Fibroblast of lung (primary cell): ENCODE measurements at places on chromosomes 5 and 9.

GRCh38 chr5:17860660-17861315 is 226.5 kb downstream of the TAF11L14 start:
- H3K27ac ChIP-seq, result no peak overlapping the region
- DNase-seq, result peak; percentile 4
- no peaks in the 10 kb centered on the region for H3K4me1 ChIP-seq
- no peaks in the 10 kb centered on the region for H3K27me3 ChIP-seq

GRCh38 chr5:2752821-2753439 is 1.5 kb upstream of the IRX2 start:
- H3K4me3 ChIP-seq, result no peak overlapping the region
- no peak for DNase-seq
- H3K27me3 ChIP-seq, result no peaks in the 10 kb centered on the region
- H3K27ac ChIP-seq, result no peak overlapping the region

- H3K27me3 ChIP-seq, result no peaks in the 10 kb centered on the region
- no peak overlapping the region for H3K4me3 ChIP-seq
- H3K27ac ChIP-seq, result no peak overlapping the region
- H3K36me3 ChIP-seq, result no peaks in the 10 kb centered on the region
- DNase-seq, result no peak
- H3K4me1 ChIP-seq, result no peaks in the 10 kb centered on the region
Observed at GRCh38 chr9:78663369-78663768, 366.4 kb downstream of the PSAT1 start.

DNA sequence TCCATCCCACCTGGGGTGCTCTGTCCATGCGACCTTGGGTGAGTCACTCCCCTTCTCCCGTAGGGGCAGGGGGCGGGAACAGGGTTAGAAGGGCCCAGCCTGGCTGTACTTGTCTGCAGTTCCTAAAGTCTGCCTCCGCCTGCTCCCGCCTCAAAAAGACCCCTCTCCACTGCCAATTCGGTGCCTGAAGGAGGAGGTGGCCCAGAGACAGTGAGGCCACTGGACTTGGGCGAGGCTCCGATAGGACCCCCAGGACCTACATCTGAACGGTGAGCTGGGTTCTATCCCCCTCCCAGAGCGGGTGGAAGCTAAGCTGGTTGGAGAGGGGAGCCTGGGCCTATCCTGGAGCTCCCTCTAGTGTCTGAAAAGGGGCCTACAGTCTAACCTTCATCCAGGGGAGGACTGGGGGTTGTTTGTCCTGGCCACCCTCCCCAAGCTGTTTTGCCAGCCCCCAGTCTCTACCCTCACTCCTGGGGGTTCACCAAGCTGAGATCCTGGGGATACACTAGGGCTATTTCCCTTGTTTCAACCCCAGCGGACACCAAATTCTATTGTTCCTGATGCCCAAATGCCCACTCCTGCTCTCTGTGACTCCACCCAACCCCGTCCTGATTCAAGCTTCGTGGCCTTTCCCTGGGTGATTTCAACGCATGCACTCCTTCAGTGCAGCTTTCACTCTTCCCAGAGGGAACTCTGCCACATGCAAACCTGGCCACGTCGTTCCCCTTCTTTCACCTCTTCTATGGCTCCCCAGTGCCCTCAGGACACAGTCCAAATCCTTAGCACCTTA is 6.1 kb upstream of the CRB2 start:
- no peak overlapping the region for H3K4me3 ChIP-seq
- DNase-seq, result peak; percentile 28
- H3K27me3 ChIP-seq, result no peaks in the 10 kb centered on the region

GRCh38 chr5:150774145-150774544 is 4.4 kb upstream of the SMIM3 start:
- no peaks in the 10 kb centered on the region for H3K27me3 ChIP-seq
- peaks cover 2% of the 10 kb centered on the region for H3K4me1 ChIP-seq
- H3K27ac ChIP-seq, result no peak overlapping the region
- DNase-seq, result peak; percentile 89
- H3K36me3 ChIP-seq, result no peaks in the 10 kb centered on the region

DNA sequence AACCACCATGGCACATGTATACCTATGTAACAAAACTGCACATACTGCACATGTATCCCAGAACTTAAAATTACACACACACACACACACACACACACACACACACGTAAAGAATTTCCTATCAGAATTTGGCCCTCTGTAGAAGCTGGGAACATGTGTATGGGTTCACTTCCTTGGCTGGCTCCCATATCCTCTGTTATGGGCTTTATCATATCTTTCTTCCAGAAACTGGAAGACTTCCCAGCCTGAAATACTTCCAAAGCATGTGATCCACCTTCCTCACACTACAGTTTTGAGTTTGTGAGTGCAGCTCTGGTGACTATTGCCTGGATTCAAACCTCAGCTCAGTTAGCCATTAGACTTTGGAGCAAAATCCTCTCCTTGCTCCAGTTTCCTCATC is 78.6 kb upstream of the GDNF start:
- H3K36me3 ChIP-seq, result no peaks in the 10 kb centered on the region
- H3K4me3 ChIP-seq, result no peak overlapping the region
- H3K27ac ChIP-seq, result no peak overlapping the region

DNA sequence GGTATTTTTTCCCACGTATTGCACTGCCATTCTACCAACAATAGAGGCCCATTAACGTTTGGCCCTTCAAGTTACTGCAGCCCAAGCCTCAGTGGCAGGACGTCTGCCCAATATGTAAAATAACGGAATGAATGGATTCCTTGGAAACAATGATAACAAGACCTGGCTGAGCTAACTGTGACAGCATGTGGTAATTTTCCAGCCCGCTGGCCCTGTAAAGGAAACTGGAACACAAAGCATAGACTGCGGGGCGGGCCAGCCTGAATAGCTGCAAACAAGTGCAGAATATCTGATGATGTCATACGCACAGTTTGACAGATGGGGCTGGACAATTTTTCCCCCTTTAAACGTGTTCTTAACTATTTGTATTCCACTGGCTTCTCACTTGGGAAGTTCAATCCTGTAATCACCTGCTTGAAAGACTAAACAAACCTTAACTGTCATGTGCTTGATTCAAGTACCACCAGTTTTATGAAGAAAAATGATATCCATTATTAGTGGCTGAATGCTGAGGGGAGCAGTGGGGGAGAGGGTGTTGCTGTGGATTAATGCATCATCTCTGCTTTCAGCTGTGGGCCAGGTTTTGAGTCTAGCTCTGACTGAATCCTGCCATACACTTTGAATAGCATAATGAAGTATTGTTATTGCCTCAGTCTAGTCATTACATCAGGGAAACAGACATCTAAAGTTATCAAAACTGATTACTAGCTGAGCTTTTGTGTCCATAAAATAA is 323.9 kb downstream of the TMEM161B start:
- no peaks in the 10 kb centered on the region for H3K4me1 ChIP-seq
- no peaks in the 10 kb centered on the region for H3K27me3 ChIP-seq

- H3K27me3 ChIP-seq, result no peaks in the 10 kb centered on the region
- H3K4me1 ChIP-seq, result peaks cover 4% of the 10 kb centered on the region
- no peak overlapping the region for H3K4me3 ChIP-seq
- no peak for DNase-seq
Observed at GRCh38 chr5:158816011-158816696, 283.6 kb downstream of the EBF1 start.

- no peak for DNase-seq
- H3K4me1 ChIP-seq, result no peaks in the 10 kb centered on the region
- H3K4me3 ChIP-seq, result no peak overlapping the region
- H3K27ac ChIP-seq, result no peak overlapping the region
Observed at GRCh38 chr5:112339761-112340160, 79.3 kb downstream of the EPB41L4A start.

DNA sequence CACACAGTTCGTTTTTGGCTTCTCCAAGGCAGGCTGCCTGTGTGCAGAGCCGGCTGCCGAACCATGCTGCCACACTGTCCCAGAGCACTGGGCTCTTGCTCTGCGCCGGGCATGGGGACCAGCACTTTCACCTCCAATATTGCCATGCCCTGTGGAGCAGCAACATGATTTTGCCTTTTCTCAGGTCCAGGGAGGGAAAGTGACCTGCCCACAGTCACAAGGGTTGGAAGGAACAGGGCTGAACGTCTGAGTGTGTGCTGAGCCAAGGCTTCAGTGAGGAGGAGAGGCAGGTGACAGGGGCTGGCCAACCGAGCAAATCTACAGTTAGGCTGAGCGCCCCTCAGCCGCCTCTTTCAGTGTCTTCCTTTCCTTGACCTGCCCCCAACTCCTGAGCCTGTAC is 34.0 kb upstream of the SYNPO start:
- no peak overlapping the region for H3K4me3 ChIP-seq
- no peaks in the 10 kb centered on the region for H3K4me1 ChIP-seq
- H3K27me3 ChIP-seq, result peaks cover 2% of the 10 kb centered on the region
- DNase-seq, result no peak

DNA sequence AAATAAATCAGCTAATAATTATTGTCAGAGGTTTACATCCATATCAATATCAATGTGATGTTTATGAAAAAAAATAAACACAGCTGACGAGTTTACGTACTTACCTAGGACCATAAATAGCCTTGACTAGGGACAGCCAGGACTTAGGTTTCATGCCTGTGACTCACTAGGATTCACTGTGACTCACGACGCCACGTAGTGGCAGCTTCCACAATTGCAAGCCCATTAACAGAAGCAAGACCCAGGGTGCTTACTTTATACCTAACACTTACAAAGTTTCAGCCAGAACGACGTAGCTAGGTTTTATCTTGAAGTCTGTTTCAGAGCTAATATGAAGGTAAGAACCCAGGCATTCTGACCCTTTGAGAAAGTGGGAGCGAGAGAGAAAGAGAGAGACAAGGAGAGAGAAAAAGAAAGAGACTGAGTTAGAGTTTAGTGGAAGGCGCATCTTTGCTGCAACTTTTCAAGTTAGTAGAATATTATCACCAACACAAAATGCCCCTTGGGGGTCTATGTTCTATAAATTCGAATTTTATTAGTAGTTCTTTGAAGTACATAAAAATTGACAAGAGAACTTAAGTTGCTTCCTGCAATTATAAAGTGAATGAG is 191.2 kb downstream of the GNA14 start:
- no peak overlapping the region for H3K27ac ChIP-seq
- DNase-seq, result peak; percentile 86
- H3K27me3 ChIP-seq, result no peaks in the 10 kb centered on the region
- no peak overlapping the region for H3K4me3 ChIP-seq
- H3K36me3 ChIP-seq, result no peaks in the 10 kb centered on the region
- no peaks in the 10 kb centered on the region for H3K4me1 ChIP-seq

- no peak overlapping the region for H3K4me3 ChIP-seq
- H3K36me3 ChIP-seq, result peaks cover 3% of the 10 kb centered on the region
- peaks cover 8% of the 10 kb centered on the region for H3K4me1 ChIP-seq
- H3K27ac ChIP-seq, result no peak overlapping the region
- no peak for DNase-seq
Observed at GRCh38 chr9:113992994-113993393, 85.1 kb downstream of the AMBP start.

GRCh38 chr9:134662143-134662876 is 20.7 kb downstream of the COL5A1 start:
- H3K36me3 ChIP-seq, result peaks cover 3% of the 10 kb centered on the region
- H3K4me3 ChIP-seq, result peak overlapping the region; percentile 28
- H3K4me1 ChIP-seq, result peaks cover 42% of the 10 kb centered on the region
- peak; percentile 93 for DNase-seq
- no peaks in the 10 kb centered on the region for H3K27me3 ChIP-seq

DNA sequence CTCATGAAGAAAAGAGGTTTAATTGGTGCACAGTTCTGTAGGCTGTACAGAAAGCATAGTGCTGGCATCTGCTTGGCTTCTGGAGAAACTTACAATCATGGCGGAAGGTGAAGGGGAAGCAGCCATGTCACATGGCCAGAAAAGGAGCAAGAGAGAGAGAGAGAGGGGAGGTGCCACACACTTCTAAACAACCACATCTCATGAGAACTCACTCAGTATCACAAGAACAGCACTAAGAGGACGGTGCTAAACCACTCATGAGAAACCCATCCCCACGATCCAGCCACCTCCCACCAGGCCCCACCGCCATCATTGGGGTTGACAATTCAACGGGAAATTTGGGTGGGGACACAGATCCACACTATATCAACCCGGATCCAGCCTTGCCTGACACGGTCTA is 28.8 kb upstream of the IER5L start:
- H3K27ac ChIP-seq, result no peak overlapping the region
- H3K4me3 ChIP-seq, result no peak overlapping the region
- H3K4me1 ChIP-seq, result no peaks in the 10 kb centered on the region
- H3K27me3 ChIP-seq, result no peaks in the 10 kb centered on the region

- H3K27me3 ChIP-seq, result no peaks in the 10 kb centered on the region
- no peaks in the 10 kb centered on the region for H3K4me1 ChIP-seq
- peak; percentile 33 for DNase-seq
- H3K4me3 ChIP-seq, result no peak overlapping the region
Observed at GRCh38 chr9:81245254-81245956, 443.9 kb downstream of the TLE1 start.

DNA sequence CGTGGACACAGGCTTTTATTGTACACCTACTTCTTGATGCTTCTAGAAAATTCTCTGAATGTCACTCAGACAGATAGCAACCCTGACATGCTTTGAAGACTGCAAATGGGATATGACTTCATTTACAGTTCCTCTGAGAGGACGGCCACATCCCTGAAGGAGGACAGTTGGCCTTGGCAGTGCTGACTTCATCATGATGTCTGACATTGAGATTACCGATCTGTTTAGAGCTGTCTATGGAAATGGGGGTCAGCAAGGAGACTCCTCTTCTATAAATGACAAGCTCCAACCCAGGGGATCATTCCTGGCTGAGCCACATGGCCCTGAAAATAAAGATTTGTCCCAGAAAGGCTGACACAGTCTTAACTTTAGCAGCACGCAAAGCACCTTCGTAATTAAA is 75.8 kb downstream of the NUDT12 start:
- no peak overlapping the region for H3K27ac ChIP-seq
- H3K36me3 ChIP-seq, result no peaks in the 10 kb centered on the region

- DNase-seq, result no peak
- H3K4me1 ChIP-seq, result no peaks in the 10 kb centered on the region
- no peaks in the 10 kb centered on the region for H3K36me3 ChIP-seq
- no peaks in the 10 kb centered on the region for H3K27me3 ChIP-seq
- H3K27ac ChIP-seq, result no peak overlapping the region
- no peak overlapping the region for H3K4me3 ChIP-seq
Observed at GRCh38 chr5:131579917-131580671, 54.9 kb downstream of the RAPGEF6 start.

- H3K4me1 ChIP-seq, result peaks cover 2% of the 10 kb centered on the region
- H3K27ac ChIP-seq, result no peak within 1 kb of the TSS
- no peaks in the 10 kb centered on the region for H3K36me3 ChIP-seq
- DNase-seq, result no peak
- H3K27me3 ChIP-seq, result peaks cover 24% of the 10 kb centered on the region
Observed at GRCh38 chr9:137053944-137054931, at the start of gene ENTPD2. Gene ENTPD2 (minus strand): TSS chr9:137054061. CDS start chr9:137053997, 64 bp downstream.

DNA sequence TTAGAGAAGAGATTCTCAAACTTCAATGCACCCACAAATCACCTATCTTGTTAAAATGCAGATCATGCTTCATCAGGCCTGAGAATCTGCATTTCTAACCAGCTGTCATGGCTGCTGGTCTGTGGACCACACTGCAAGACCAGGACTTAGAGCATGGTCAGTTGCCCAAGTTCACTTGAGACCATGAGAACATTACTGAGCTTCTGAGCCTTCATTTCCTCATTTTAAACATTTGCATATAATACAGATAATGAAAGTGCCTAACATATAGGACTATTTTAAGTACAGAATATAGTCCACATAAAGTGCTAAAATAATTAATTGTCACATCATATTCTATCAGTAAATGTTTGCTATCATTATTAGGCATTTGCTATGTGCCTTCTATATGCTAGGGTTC is 260.8 kb upstream of the TNC start:
- no peak for DNase-seq
- H3K36me3 ChIP-seq, result no peaks in the 10 kb centered on the region
